ENCODE measurements at places on chromosomes 13 and 19.

DNA sequence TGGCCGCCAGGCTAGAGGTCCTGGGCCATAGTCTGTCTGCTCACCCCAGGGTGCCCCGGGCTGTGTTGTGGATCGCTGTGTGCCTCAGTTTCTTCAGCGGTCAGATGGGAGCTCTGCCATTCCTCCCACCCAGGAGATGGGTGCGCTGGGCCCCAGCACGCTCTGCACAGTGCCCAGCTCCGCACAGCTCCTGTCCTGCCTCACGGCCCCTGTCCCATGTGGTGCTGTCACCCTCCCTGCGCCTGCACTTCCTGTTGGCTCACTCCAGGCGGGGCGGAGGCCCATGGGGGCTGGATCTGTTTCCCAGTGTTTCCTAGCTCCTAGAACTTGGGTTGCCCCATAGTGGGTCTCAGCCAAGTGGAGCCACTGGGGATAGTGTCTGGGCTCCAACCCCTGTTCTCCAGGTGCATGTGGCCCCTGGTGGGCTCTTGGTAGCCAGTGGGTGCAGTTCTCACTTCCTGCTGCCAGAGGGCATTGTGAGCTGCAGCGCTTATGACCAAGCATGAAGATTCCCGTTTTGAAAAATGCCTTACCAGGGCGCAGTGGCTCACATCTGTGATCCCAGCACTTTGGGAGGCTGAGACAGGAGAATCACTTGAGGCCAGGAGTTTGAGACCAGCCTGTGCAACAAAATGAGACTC is 69.8 kb downstream of the KDM4B start:
- no peak overlapping the region for H3K27ac ChIP-seq
- H3K36me3 ChIP-seq = peaks cover 5% of the 10 kb centered on the region
- no peak overlapping the region for H3K4me3 ChIP-seq
- no peak for DNase-seq
- H3K27me3 ChIP-seq = no peaks in the 10 kb centered on the region

DNA sequence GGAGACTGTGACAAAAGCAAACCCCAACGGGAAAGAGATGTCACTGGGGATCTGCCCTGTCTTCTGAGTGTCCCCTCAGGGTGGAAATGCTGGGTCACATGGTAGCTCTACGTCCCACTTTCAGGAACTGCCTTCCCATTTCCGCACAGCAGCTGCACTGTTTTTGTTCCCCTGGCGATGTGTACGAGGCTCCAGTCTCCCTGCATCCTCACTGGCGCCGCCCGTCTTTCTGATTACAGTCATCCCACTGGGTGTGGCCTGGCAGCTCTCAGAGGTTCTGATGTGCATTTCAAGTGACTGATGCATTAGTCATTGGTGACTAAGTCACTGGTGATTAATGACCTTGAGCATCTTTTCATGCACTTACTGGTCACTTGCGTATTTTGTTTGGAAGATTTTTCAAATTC is 21.2 kb downstream of the PCID2 start:
- no peak for DNase-seq
- no peak overlapping the region for H3K4me3 ChIP-seq
- peaks cover 17% of the 10 kb centered on the region for H3K36me3 ChIP-seq
- H3K27me3 ChIP-seq = no peaks in the 10 kb centered on the region
- peaks cover 7% of the 10 kb centered on the region for H3K4me1 ChIP-seq

- H3K27ac ChIP-seq = no peak overlapping the region
- no peak overlapping the region for H3K4me3 ChIP-seq
- H3K4me1 ChIP-seq = no peaks in the 10 kb centered on the region
Measured at GRCh38 chr13:78323040-78323439, 280.3 kb downstream of the POU4F1 start.

- no peaks in the 10 kb centered on the region for H3K4me1 ChIP-seq
- no peak overlapping the region for H3K27ac ChIP-seq
- H3K36me3 ChIP-seq = no peaks in the 10 kb centered on the region
- DNase-seq = no peak
- H3K27me3 ChIP-seq = peaks cover 44% of the 10 kb centered on the region
- no peak overlapping the region for H3K4me3 ChIP-seq
Measured at GRCh38 chr19:43437712-43438111, 23.0 kb downstream of the TEX101 start.

GRCh38 chr19:46493236-46494145 is 2.2 kb downstream of the PNMA8B start:
- H3K27me3 ChIP-seq = peaks cover 15% of the 10 kb centered on the region
- no peak overlapping the region for H3K27ac ChIP-seq
- no peak overlapping the region for H3K4me3 ChIP-seq

- H3K4me3 ChIP-seq = no peak overlapping the region
- DNase-seq = no peak
- peaks cover 41% of the 10 kb centered on the region for H3K36me3 ChIP-seq
- H3K27ac ChIP-seq = no peak overlapping the region
Measured at GRCh38 chr13:100433475-100433874, 155.1 kb downstream of the GGACT start.

DNA sequence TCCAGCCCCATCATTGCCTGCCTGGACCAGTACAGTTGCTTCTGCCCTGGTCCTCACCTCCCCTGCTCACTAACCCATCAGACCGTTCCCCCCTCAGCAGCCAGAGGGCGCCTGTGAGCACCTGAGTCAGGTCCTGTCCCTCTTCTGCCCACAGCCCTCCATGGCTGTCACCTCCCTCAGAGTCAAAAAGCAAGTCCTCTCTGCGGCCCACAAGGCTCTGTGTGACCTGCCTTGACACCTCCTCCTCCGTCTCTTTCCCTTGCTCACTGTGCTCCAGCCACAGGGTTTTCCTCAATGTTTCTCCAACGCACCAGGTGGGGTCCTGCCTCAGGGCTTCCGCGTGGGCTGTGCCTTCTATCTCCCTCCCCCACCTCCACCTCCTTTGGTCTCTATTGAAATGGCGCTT is 29.4 kb upstream of the PTPRS start:
- H3K4me3 ChIP-seq = no peak overlapping the region
- H3K4me1 ChIP-seq = no peaks in the 10 kb centered on the region
- no peak overlapping the region for H3K27ac ChIP-seq
- peak; percentile 76 for DNase-seq
- H3K36me3 ChIP-seq = no peaks in the 10 kb centered on the region
- H3K27me3 ChIP-seq = peaks cover 15% of the 10 kb centered on the region

DNA sequence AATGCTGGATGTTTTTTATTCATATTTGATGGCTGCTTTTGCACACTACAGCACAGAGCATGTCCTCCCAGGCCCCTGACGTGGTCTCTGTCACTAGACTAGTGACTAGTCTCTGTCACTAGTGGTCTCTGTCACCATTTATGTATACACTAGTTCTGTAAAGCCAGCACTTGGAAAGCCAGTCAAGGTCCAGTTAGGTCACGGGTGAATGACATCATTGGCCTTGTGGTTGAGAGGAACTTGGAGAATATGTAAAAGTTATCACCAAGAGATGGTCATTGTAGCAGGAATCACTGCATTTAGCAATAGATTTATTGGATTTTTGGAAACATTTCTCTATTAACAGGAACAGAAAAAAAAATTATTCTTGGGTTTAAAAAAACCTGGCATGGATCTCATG is 72.9 kb downstream of the SHISA2 start:
- H3K27me3 ChIP-seq = no peaks in the 10 kb centered on the region
- H3K4me1 ChIP-seq = peaks cover 60% of the 10 kb centered on the region
- peaks cover 3% of the 10 kb centered on the region for H3K36me3 ChIP-seq
- H3K4me3 ChIP-seq = no peak overlapping the region

GRCh38 chr19:44903602-44904425 is 1.8 kb upstream of the APOE start:
- H3K36me3 ChIP-seq = peaks cover 3% of the 10 kb centered on the region
- peak; percentile 90 for DNase-seq
- H3K4me3 ChIP-seq = peak overlapping the region; percentile 69
- H3K4me1 ChIP-seq = peaks cover 29% of the 10 kb centered on the region
- peaks cover 38% of the 10 kb centered on the region for H3K27me3 ChIP-seq
- peak overlapping the region; percentile 50 for H3K27ac ChIP-seq

DNA sequence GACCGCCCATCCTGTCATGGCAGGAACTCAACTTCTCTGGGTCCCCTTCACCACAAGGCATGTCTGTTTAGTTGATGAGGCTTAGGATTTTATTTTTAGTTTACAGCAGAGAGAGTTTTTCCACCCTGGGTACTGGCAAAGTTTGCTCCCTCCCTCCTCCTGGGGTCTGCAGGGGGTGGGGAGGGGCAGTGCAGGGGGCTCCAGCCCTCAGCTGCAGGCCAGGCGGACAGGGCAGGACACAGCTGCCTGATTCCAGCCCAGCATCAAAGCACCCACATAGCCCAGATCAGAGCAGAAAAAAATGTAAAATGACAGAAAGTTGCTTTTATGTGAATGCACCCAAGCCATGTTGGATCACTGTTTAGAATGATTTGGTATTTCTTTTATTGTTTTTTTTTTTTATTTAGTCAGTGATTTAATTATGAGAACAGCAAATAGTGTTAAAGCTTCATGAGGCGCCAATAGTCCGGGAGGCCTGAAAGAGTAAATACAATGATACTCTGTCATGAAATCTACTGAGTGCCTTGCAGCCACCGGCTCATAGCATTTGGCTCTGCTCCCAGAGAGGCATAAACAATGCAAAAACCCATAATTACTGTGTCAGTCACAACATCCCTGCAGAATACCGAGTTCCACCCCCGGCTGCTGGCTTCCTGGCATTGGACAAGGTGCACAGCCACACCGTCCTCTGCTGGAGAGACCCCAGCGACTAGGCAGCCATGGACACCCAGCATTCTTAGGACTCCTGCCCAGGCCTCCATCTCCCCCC is 923.5 kb downstream of the UQCRFS1 start:
- H3K27ac ChIP-seq = peak overlapping the region; percentile 8
- H3K36me3 ChIP-seq = peaks cover 6% of the 10 kb centered on the region
- peaks cover 10% of the 10 kb centered on the region for H3K27me3 ChIP-seq
- DNase-seq = no peak
- peaks cover 29% of the 10 kb centered on the region for H3K4me1 ChIP-seq
- H3K4me3 ChIP-seq = no peak overlapping the region
